ENCODE measurements at places on chromosomes 1 and 21.

DNA sequence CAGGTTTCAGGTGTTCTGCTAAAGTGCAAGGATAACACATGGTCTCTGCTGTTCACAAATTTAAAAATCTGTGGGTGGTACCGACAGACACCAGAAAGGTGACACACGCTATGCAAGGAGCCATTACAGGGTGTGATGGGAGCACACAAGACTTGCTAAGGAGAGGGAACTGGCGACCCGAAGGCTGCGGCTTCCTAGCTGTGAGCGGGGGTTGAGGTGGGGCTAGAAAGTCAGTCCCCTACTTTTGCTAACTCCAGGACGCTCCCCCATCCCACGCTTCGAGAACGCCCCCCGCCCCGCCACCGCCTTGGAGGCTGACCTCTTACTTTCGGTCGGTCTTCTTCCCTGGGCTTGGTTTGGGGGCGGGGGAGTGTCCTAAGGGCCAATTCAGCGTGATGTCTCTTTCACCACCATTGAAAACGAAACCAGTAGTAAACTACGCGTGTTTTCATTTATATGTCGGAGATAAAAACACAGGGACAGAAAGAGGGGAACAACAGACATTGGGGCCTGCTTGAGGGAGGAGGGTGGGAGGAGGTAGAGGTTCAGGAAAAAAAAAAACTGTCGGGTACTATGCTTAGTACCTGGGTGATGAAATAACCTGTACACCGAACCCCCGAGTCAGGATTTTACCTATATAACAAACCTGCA lies 1.1 kb downstream of the CKS1B start:
- peak; percentile 60 for DNase-seq

- no peak for DNase-seq
These were observed 698.0 kb upstream of the RGS18 start for GRCh38 chr1:191460234-191460633.

- DNase-seq = peak; percentile 90
These were observed 2.2 kb upstream of the SEMA4A start for GRCh38 chr1:156151093-156151688.

- no peak for DNase-seq
These were observed 29.1 kb downstream of the PLPP3 start for GRCh38 chr1:56550138-56550858.

DNA sequence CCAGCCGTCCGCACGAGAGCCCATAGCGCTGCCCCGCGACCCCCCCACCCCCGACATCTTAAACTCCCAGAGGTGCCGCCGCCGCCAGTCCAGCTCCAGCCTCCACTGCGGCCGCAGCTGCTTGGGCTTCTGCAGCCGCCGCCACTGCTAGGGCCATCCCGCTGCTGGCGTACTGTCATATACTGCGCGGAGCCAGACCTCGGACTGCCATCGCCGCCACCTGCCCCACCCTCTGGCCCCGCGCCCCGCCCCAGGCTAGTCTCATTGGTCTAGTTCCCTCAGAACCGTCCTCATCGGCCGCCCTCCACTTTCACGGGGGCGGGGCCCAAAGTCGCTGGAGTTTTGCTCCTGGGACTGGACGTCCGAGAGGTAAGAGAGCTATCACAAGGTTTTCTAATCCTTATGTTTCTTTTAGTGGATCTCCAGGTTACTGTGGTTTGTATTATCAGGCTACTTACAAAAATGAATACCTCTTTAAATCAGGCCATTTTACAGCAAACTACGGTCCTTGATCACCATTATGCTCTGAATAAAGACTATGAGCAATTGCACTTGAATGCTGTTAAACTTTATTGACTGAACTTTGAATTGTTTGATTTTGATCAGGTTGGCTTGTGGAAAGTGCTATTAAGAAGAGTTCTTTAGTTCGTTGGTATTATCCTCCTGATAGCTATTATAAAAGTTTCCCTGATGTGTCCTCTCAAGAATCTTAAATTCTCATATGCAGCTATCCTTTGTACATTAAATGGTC lies 2.8 kb upstream of the CD1D start:
- peak; percentile 80 for DNase-seq

GRCh38 chr1:87867626-87868025 lies 538.9 kb downstream of the LMO4 start:
- DNase-seq = no peak

DNA sequence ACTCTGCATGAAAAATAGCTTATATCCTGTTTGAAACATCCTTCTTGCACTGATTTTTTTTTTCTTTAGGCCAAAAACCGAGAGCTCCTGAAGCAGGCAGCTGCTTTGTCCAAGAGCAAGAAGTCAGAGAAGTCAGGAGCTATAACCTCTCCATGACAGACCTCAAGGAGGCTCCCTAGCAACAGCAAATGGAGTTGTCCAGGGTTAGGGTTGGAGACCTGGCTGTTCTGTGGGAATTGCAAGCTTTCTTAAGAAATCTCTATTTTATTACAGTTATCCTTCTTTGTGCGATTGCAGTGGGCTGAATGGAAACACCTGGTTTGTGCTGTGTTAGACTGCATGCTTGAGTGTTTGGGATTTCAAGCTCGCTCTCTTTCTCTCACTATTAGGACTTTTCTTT lies 12.6 kb upstream of the STX12 start:
- DNase-seq = no peak

DNA sequence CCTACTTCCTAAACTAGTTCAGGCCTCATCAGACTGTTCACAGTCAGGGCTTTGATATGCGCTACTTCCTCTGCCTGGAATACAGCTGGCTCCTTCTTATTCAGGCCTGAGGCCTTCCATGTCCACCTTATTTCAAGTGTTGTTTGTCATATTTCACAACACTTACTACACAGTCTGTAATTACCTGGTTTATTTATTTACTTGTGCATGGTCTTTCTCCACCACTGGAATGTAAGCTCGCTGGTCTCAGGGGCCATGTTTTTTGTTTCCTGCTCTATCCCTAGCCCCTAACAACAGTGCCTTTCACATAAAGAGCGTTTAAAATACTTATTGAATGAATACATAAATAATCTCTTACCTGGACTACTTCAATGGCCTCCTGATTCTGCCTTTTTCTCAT lies 4.6 kb upstream of the SRSF4 start:
- DNase-seq = no peak

GRCh38 chr1:24619376-24619775 lies 23.7 kb upstream of the SRRM1 start:
- no peak for DNase-seq

- peak; percentile 95 for DNase-seq
These were observed 138.5 kb downstream of the CLIC6 start for GRCh38 chr21:34807146-34807880.

- DNase-seq = no peak
These were observed 76.5 kb downstream of the VWA5B1 start for GRCh38 chr1:20367116-20367585.

DNA sequence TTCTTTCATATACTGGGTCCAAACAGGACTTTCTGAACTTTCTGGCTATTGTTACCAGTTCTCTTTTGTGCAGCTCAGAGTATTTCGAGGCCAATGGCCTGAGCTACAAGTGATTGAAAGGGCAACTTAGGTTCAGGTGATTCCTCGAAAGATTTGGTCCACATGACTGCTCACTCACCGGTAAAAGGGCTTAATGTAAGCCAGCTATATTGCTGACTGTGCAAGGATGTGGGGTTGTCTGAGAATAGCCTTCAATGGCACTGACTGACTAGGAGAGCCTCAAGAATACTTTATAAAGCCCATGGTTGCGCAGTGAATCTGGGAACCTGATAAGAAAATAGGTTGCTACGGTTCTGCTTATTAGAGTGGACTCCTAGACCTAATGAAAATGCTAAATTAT lies 269.0 kb downstream of the SEC16B start:
- DNase-seq = no peak

DNA sequence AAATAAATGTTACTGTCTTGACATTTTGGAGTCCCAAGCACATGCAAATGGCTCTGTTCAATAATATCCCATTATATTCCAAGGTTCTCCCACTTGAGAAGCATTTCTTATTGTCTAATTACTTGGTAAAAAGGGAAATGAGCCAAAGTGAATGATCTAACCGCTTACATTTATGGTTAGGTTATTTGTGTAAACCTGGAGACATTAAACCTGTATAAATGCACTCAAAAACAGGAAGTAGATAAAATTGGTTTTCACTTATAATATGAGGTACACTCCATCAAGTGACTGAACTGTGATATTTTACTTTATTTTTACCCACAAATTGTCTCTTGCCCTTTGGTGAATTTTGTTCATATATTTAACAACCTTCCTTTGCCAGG lies 26.8 kb downstream of the KIF1B start:
- no peak for DNase-seq

GRCh38 chr21:35508139-35508888 lies 459.2 kb upstream of the RUNX1 start:
- DNase-seq = peak; percentile 83

GRCh38 chr1:240310226-240310925 lies 218.7 kb downstream of the FMN2 start:
- no peak for DNase-seq

GRCh38 chr1:13769212-13769611 lies 69.2 kb downstream of the PRDM2 start:
- DNase-seq = peak; percentile 26

- DNase-seq = no peak
These were observed 347.1 kb downstream of the AJAP1 start for GRCh38 chr1:5001466-5001865.

GRCh38 chr1:191346381-191346780 lies 811.9 kb upstream of the RGS18 start:
- DNase-seq = no peak

GRCh38 chr1:47532921-47533792 lies 95.3 kb downstream of the FOXD2 start:
- no peak for DNase-seq

- no peak for DNase-seq
These were observed 1420.4 kb upstream of the PRMT6 start for GRCh38 chr1:105636052-105636451.

DNA sequence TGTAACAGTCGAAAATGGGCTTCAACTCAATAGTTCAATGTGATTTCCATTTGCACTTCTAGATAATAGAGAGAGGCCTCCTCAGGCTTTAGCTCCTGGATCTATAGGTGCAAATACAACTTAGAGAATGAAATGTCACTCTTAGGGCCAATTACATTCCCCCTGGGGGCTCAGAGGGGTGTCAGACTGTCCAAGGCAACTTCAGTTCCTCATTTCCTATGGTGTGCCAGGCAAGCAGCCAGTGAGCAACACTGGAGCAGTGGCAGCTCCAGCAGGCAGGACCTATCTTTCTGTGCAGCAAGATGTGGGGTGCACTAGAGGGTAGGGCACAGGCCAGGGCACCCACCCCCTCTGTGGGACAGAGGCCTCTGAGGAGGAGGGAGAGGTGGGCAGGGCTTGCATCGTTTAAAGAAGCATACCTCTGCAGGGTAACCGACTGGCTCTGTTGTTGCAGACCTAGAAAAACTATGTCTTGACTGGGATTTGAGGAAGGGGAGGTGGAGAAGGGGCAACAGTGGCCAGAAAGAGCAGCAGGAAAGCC lies 97.3 kb downstream of the SUSD4 start:
- DNase-seq = peak; percentile 10

- no peak for DNase-seq
These were observed 102.7 kb downstream of the TENT5C start for GRCh38 chr1:117708323-117709248.

DNA sequence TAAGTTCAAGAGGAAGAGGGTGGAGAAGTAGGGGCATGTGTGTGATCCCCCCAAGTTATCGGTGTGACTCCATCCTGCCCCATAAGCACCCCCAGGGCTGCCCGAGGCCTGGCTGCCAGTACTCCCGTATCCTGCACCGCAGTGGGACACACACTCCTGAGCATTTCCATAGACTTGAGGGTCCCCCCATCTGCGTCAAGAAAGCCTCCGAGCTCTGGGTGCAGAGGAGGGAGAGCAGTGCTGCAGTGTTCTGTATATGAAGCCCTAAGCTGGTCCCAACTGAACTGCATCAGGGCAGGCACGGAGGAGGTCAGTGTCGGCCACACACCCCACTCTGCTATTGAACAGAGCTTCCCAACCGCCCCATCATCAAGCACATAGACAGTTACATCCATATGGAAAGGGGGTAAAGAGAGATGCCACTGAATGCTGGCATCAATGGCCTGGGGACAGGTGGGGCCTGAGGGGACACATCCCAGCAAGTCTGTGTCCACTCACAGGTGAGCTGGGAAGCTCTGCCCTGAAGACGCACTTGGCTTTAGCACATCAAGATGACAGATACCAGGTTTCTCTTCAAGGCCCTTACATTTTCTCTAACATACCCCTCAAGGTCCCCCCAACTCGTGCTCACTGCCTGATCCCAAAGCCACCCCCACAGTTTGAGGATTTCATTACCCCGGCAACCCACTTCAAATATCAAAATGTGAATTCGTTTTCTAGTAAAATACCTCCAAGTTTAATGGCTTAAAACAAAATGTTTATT lies 64.3 kb downstream of the EVA1C start:
- no peak for DNase-seq

GRCh38 chr1:215479567-215479966 lies 87.5 kb upstream of the KCTD3 start:
- no peak for DNase-seq

GRCh38 chr21:33302796-33303195 lies 22.0 kb upstream of the IFNAR1 start:
- no peak for DNase-seq

GRCh38 chr1:20685099-20685662 lies 24.0 kb upstream of the DDOST start:
- no peak for DNase-seq

DNA sequence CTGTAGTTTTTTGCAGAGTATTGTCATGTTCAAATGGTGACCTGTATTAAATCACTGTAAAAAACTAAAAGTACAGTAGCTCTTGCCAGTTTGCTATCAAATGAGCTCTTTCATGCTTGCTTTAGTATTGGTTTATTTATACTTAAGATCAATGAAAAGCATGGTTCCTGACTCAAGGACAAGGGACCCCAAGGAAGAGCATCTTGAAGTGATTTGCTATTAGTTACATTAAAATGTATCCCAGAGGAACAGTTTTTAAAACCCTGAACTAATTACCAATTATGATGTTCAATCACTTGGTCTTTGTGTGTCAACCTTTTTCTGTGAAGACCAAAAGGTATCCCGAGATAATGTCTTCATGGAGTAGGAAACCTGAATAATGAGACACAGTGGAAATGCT lies at the start of gene OR13G1:
Gene OR13G1 (minus strand): TSS at position 101 of the 400 bp plus-strand sequence. CDS start 6,698 bp downstream, outside the sequence.
- no peak for DNase-seq

DNA sequence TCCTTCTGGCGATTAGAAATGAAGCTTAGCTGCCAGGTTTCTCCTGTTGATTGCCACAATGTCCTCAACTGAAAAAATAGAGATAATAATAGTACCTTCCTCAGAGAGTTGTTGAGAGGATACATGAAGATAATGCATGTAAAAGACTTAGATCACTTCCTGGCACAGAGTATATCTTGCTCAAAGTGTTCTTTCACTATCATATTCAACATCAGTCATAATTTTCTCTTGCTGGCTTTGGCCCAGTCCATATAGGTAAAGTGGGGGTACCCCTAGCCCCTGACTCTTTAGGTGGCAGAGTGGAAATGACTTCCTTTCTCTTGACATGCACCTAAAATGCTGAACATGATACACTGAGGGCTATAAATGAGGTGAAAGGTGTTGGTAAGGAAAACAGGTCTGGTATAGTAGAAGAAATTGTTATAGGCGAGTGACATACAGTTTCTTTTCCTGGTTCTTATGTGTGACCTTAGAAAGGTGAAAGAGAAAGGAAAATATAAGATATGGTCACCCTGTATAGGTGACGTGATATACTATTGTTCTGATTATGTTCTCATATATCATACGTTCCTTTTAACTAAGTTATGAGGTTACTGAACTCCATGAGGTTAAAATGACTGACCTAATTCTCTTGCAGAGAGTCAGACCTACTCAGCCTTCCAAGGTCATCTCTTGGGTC lies 209.9 kb upstream of the DEPDC1 start:
- no peak for DNase-seq
